Stimulated activated CD8-positive, alpha-beta memory T cell treated with anti-CD3 and anti-CD28 coated beads, Interleukin-4, amount 100 ng/mL, for 48 hours (primary cell): ENCODE measurements at places on chromosomes 13 and 19.

DNA sequence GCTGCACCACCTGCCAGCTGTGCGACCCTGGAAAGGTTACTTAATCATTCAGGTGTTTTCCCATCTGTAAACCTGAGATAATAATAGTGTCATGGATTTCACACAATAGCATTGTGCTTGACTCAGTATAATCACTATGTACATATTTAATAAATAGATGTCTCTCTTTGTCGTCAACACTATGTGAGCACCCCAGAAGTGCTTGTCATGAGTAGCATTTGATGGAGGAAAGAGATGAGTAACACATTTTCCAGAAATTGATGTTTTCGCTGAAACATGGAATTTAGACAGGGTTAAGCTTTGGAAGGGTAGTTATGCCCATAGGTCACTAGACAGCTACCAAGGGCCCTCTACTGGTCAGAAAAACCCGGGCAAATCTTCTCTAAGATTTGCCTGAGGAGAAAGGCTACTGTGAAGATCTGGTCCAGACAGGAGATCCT, 9.5 kb upstream of the MBNL2 start:
- no peak for DNase-seq

DNA sequence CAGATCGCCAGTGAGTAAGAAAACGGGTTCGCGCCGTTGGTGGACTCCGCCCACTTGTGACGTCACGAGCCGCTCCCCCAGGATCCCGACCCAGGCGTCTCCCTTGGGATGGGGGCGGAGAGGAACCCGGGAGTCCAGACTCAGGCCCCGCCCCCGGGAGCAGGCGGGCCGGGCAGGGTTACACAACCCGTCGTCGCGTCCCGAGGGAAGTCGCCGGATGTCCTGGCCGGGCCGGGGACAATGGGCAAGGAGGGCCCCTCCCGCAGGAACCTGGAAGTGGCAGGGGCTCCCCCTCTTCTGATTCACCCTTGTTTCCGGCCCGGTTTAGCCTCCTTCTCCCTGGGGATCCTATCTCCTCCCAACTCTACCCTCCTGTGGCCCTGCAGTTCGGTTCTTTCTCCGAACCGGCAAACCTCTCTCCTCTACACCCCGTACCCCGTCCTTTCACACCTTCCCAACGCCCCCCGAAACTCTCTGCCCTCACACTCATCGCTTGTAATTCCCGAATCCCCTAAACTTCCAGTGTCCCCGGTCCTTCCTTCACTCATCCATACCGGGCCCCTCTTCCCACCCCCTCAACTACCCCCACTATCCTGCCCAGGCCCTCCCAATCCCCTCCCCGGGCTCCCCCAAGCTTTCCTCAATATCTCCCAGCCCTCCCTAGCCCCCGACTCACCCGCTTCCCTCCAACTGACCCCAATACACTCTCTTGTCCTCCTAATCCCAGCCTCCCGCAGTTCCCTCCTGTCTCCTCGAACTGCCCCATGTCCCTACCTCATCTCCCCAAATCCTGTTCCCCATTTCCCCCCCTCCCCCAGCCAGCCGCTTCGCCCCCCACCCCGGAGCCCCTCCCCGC, 20.0 kb upstream of the ERCC1 start:
- peak; percentile 73 for DNase-seq

DNA sequence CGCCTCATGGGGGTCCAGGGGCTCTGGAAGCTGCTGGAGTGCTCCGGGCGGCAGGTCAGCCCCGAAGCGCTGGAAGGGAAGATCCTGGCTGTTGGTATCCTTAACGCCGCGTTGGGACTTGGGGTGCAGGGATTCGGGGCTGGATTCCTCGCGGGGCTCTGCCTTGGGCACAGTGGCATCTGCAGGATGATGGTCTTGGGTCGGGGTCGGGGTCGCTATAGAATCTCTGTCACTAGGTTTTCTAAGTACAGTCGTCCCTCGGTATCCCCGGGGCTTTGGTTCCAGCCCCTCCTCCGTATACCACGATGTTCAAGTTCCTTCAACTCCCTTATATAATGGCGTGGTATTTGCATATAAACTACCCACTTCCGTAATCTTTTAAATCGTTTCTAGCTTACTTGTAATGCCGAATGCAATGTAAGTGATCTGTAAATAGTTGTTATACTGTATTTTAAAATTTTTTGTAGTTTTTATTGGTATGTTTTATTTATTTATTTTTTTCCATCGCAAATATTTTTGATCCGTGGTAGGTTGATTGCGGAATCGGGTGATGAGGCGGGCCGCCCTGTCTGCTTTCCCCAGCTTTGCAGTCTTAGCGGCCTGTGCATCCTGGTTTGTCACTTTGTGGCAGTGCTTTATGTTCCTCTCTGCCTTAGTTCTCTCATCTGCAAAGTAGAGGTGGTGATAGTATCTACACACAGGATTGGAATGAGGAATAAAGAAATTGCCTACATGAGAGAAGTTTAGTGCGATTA, 606 bp downstream of the ERCC5 start:
- peak; percentile 62 for DNase-seq

GRCh38 chr19:13429563-13429962, 76.7 kb downstream of the CACNA1A start:
- no peak for DNase-seq

GRCh38 chr19:54661846-54662481, 821 bp upstream of the LILRB4 start:
- no peak for DNase-seq

DNA sequence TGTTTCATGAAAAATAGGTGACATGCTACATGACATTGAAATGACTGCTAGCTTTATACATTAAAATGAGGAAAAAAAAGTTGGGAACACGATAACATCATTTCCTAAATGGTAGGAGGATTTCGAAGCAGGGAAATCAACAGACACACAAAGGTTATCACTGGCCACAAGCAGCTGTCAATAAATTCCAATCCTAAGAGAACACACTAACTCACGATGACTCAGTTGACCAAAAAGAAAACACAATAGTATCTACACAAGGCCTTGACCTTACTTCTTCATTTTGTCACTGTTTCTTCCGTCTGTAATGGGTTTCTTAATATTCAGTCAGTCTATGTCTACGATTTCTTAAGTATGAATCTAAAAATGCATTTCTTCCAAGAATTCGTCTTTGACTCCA, 36.5 kb downstream of the STARD13 start:
- DNase-seq = no peak

- DNase-seq = peak; percentile 65
Observed at GRCh38 chr19:5719274-5719960, 529 bp downstream of the LONP1 start.

DNA sequence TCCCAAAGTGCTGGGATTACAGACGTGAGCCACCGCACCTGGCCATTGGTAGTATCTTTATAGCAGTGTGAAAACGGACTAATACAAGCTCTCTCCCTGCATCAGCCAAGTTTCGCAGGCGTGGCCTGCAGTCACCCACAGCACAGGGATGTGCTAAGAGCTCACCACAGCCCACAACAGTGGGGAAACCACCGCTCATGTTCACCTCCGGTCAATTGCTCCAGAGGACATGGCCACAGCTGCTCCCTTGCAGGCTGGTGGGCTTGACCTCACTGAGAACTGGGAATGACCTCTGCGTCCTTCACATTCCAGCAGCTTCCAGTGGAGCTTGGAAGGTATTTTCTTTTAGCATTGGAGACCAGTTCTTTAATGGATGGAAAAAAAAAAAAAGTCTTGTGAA, 156.4 kb downstream of the KCTD15 start:
- DNase-seq = no peak

DNA sequence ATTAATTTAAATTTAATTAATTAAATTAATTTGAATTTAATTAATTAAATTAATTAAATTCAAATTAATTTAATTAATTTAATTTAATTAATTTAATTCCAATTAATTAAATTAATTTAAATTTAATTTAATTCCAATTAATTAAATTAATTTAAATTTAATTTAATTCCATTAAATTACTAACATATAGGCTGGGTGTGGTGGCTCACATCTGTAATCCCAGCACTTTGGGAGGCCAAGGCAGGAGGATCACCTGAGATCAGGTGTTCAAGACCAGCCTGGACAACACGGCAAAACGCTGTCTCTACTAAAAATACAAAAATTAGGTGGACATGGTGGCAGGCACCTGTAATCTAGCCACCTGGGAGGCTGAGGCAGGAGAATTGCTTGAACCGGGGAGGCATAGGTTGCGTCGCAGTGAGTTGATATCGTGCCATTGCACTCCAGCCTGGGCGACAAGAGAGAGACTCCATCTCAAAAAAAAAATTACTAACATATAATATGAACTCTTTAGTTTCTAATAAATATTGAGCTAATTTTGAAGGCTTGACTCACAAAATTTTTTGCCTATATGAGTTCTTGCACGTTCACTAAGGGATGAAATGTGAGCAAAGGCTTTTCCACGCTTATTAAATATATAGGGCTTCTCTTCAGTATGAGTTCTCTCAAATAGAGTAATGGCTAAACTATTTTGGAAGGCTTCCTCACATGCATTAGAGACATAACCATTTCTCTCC, 9.0 kb upstream of the USP29 start:
- DNase-seq = no peak

GRCh38 chr13:20891768-20892167, 10.8 kb downstream of the XPO4 start:
- no peak for DNase-seq

DNA sequence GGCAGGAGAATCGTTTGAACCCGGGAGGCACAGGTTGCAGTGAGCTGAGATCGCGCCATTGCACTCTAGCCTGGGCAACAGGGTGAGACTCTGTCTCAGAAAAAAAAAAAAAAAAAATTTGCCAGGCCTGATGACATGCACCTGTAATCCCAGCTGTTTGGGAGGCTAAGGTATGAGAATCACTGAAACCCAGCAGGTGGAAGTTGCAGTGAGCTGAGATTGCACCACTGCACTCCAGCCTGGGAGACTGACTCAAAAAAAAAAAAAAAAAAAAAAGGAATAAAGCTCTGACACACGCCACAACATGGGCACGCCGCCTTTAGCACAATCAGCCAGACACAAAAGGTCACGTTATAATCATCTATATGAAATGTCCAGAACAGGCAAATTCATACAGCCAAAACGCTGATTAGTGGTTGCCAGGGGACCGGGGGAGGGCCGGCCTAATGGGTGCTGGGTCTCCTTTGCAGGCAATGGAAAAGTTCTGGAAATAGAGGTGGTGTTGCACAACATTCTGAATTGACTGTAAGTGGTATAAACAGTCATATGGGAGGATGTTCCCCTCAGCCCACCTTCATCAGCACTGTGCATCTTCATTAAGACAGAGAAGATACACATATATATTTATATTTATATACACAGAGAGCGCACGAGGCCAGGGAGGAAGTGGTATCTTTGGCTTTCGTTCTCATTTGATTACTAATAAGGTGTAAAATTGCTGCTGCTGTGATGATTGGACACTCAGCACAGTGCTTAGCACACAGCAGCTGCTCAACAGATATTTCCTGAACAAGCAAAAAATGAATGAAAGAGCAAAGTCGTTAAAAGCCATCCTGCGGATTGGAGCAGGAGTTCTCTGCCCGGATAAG, 3.8 kb downstream of the HSPBP1 start:
- no peak for DNase-seq

- DNase-seq = no peak
Observed at GRCh38 chr19:39497701-39497995, 1.1 kb upstream of the DLL3 start.

DNA sequence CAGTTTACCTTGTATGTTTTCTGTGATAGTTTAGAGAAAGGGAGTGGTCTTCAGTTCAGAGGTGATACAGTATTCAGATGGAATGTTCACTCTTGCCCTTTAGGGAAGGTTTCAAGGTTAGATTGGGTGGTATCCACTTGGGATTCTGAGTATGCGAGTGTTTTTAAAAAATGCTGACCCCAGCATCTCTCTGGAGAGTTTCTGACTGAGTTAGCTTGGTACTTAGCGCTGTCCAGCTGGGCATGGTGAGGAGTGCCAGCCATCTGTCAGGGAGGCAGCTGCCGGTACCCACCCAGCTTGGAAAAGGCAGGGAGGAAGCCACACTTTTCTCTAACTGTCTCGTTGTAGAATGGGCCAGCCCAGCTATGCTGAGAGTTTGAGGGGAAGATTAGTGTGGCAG, 63.3 kb downstream of the ARHGEF7 start:
- no peak for DNase-seq

GRCh38 chr13:35792911-35793310, 316.4 kb upstream of the MAB21L1 start:
- DNase-seq = no peak

GRCh38 chr13:29710511-29710910, 115.0 kb upstream of the SLC7A1 start:
- no peak for DNase-seq

DNA sequence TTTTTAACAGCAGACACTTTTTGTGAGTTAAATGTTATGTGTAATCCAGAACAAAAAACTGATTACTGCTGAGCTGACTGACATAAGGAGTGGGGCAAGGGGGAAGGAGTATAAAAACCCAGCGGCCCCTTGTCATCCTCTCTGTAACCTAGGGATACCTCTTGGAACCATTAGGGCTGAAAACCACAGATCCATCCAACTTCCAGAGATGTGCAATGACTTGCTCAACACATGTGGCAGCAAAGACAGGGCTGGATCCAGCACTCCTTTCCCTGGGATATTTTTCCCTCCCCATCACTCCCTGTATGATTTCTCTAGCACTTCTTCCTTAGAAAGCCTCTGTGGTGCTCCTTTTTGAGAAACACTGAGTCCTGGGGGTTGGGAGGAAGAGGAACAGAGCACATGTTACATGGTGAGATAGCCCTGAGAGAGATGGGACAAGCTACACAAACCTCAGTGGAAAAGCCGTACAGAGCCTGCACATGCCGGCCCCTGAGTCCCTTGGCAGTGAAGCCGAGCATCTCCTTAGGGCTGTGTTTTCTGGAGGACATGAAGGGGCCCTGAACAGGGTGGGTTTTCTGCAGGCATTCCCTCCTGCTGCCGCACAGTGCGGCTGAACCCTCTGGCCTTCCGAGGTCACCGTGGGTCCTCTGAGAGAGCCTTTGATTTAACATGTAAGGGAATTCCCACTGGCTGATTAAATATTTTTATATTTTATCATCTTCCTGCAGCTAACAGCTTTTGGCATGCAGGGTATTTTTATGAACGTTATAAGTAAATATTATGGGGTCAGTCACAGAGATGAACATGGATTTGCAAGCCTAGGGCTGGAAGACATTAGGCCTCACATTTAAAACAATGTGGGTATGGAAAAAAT, 219.9 kb downstream of the COG6 start:
- DNase-seq = no peak

- no peak for DNase-seq
Observed at GRCh38 chr19:12754465-12755196, 3.0 kb downstream of the BEST2 start.

DNA sequence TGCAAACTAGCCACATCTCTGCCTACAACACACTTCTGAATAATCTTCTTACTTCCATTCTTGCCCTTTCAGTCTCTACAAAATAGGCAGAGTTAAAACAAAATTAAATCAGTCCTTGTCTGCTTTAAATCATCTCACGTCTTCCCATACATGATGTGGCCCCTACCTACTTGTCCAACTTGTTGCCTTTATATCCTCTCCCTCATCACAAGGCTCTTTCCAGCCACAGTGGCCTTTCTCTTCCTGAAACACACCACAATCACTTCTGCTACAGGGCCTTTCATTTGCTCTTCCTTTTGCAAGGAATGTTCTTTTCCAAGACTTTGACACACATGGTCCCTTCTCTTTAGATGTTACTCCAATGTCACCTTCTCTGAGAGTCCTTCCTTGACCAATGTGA, 1.7 kb downstream of the RBM26 start:
- DNase-seq = no peak

- no peak for DNase-seq
Observed at GRCh38 chr13:102697929-102698648, 3.2 kb upstream of the METTL21C start.
